NCI-H2081 treated with DMSO at 0.1 percent for 48 hours (cell line): ENCODE measurements at places on chromosomes 6 and 20.

- no peak for DNase-seq
Observed at GRCh38 chr6:36120539-36120938, 9.8 kb upstream of the MAPK13 start.

GRCh38 chr20:10916312-10916711 is 242.5 kb upstream of the JAG1 start:
- DNase-seq = no peak

DNA sequence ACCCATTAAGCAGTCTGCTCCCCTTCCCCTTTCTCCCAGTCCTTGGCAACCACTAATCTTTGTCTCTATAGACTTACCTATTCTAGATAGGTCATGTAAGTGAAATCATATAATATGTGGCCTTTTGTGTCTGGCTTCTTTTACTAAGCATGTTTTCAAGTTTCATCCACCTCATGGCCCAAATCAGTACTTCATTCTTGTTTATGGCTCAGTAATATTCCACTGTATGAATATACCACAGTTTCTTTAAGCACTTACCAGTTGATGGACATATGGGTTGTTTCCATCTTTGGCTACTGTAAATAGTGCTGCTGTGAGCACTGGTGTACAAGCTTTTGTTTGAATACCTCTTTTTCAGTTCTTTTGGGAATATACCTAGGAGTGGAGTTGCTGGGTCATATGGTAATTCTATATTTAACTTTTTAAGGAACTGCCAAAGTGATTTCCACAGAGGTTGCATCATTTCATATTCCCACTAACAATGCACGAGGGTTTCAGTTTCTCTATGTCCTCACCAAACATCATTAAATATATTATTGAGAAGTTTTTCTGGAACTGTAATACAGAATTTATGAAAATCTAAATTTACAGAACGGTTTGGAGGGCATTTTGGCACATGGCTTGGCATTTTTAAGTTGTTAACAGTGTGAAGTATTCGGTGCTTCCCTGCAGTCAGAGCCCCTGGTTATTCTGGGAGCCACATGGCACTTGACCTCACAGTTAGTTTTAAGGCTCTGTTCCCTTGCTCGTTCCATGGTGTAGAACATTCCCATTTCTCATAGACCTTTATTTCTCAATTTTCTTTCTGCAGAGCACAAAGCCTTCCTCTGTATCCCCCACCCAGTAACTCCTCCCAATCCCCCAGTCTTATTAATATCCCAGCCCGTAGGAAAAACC is 27.0 kb upstream of the DTNBP1 start:
- DNase-seq = no peak

- no peak for DNase-seq
Observed at GRCh38 chr6:24539416-24539815, 44.6 kb downstream of the ALDH5A1 start.

DNA sequence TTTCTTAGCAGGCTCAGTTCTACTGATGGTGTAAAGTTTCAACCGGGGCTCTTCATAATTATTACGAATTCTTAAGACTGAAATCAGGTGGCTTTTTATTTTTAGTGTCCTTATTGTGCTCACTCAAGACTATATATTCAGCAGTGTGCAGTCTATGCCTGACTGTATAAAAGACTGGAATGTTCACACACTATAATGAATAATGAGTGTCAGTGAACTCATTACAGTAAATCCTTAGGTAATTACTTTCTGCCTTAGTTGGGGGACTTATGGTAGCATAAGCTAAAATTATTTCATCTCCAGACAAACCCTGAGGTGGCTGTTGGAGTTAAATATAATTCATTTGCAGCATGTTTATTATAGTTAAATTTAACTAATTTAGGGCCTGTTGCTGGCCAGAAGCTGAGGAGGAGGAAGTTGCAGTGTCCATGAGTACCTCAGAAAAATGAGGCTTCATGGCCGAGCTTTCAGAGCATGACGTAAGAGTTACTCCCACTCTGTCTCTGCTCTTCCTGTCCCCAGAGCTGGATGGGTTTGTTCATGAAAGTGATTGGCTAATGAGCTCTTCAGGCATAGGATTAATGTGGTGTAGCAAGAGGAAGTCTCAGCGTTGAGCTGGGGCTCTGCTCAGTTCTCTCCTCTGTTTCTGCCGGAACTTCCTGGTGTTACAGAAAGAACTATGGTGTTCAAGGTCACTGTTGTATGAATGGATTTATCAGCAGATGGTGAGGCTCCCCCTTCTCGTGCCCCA is 335.7 kb downstream of the NRN1 start:
- DNase-seq = no peak

DNA sequence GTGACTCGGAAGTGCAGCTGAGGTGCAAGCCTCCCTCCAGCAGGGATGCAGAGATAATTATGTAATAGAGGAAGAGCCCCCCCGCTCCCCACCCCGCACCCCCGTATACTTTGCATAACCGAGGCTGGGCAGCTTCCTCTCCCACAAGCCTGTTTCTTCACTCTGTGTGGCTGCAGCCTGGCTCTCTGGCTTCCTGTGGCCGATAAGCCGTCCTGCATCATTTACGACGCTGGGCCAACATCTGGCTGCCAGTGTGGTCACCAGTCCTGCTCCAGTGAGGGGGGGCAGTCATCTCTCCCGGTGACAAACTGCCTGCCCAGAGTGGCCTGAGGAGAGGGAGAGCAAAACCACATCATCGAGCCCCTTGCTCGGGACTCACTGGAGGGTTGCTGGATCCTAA is 59.2 kb downstream of the RBM38 start:
- no peak for DNase-seq

GRCh38 chr20:41087777-41088176 is 49.6 kb upstream of the PLCG1 start:
- DNase-seq = no peak

GRCh38 chr6:90197854-90198496 is 98.7 kb downstream of the BACH2 start:
- no peak for DNase-seq

DNA sequence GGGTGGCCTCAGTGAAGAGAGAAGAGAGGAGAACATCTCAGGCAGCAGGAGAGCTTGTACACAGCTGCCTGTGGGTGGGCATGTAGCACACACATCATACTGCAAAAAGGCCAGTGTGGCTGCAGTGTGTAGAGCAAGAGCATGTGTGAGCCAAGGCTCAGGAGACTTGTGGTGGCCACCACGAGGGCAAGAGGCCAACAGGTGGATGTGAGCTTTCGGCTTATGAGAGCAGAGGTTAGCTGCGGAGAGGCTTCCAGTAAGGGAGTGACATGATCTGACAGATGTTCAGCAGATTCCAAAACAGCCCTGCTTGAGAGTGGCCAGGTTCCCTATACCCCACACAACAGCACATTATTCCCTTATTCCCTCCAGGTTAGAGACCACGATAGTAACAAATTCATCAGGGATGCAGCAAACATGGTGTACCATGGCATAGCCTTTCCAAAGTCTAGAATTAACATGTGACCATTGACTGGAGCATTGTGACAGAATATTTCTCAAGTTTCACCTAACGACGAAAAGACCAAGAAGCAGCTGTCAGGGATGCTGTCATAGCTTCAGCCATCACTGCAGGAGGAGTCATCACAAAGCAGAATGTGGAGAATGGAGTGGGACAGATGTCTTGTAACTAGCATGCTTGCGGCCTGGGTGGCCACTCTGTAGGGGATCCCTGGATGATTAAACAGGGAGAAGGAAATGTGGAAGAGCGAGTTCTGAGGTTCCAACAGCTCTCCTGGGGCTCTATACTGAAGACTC is 23.1 kb downstream of the HM13 start:
- DNase-seq = no peak

DNA sequence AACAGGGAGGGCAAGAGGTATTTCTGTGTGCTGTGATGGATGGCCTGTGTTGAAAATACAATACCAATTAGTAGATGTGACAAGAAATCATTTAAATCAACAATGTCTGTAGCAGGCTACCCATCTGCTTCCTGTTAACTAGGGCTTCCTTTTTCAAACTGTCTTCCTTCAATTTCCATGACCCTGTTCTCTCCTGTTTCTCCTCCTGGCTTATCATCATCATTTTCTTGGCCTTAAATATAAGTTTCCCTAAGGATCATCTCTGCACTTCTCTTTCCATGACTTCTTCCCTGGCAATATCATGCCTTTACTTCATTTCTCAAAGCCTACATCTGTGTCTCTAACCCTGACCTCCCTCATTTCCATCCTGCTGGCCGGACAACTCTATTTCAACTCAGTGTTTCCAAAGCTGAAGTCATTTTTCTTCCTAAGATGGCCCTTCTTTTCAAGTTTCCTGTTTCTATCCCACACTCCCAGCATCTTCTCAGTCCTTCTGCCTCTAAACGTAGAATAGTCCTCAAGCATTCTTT is 18.2 kb downstream of the ZC2HC1B start:
- no peak for DNase-seq

DNA sequence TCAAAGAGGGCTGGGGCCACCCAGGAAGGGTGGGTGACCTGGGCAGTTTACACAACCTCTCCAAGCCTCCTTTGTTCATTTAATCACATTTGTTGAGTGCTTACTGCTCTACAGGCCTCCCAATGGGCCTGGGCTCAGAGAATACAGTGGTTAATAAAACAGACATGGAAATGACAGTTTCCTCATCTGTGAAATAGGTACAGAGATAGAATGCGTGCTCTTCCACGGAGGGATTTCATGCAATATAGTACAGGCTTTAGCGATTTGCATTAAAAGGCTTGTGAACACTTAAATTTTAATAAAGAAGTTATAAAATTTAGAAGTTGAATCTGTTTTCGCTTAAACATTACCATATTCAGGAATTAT is 802 bp upstream of the FERMT1 start:
- no peak for DNase-seq

DNA sequence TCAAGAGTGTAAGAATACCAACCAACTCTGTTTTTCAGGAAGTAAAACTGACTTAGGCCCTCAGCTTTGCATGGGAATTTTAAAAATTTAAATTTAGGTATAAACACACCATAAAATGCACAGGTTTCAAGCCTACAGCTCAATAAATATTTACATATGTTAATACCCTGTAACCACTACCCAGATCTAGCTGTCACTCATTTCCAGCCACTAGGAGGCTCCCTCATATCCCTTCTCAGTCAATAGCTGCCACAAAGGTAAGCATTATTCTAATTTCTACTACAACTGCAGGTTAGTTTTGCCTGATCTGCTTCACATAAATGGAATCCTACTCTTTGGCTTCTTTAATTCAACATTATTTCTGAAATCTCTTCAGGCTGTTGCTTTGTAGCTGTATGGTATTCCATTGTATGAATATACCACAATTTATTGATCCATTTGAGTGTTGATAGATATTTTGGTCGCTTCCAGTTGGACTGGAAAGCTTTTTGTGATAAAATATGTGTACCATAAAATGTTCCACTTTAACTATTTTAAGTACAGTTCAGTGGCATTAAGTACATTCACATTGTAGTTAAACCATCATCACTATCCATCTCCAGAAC is 32.5 kb upstream of the MEI4 start:
- no peak for DNase-seq

GRCh38 chr20:53133125-53133524 is 161.0 kb downstream of the TSHZ2 start:
- DNase-seq = no peak

DNA sequence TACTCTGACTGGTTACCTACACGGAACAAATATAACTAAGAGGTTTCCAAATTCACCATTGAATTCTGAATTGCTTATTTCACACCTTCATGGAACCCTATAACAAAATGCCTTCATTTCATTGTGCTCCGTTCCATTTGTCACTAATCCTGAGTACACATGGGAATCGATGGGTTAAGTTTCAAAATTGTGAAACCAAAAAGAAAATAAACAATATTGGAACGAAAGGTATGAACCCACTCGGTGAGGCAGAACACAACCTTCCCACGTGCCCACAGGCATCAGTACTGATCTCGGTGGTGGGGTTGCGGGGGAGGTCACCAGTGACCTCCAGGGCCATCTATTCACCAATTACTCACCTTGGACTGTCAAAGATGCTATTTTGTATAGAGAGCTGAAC is 34.0 kb downstream of the PLAGL1 start:
- DNase-seq = no peak

DNA sequence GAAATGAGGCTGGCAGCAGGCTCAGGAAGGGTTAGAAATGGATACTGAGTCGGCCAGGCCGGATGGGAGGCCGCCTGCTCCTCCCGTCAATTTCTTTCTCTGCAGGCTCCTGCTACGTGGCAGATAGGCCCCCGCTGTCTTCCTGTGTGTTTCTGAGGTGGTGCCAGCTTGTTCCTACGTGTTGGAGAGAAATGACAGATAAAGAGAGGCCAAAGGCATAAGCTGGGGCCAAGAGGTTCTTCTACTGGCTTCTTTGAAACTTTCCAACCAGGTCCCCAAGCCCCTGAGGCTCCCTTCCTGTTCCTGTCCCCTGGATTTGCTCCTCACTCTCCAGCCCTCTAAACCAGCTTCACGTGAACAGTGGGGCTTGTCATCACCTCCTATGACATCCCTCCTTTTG is 76.8 kb downstream of the TCP11 start:
- no peak for DNase-seq
